ENCODE measurements at places on chromosomes 4 and X.

GRCh38 chrX:106731590-106731989, 5.1 kb downstream of the RNF128 start:
- no peak for DNase-seq

GRCh38 chr4:27066591-27066990, 205.9 kb downstream of the STIM2 start:
- no peak for DNase-seq

DNA sequence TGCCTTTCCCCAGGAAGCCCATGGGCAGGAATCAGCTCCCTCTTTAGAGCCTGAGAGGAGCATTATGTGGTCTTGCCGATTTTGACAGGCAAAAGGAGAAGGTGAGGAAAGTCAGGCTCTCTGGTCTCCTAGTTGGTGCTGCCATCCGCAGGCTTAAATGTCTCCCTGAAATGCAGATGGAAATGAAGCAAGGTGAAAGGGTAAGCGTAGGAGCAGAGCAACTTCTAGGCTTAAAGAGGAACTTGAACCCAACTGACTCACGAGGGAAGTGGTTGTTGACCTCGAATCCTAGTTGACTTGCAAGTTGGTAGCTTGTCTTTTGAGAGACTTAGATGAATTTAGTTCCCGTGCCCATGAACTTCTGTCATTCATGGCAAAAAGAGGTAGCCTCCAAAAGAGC, 205.9 kb downstream of the PTTG2 start:
- no peak for DNase-seq

DNA sequence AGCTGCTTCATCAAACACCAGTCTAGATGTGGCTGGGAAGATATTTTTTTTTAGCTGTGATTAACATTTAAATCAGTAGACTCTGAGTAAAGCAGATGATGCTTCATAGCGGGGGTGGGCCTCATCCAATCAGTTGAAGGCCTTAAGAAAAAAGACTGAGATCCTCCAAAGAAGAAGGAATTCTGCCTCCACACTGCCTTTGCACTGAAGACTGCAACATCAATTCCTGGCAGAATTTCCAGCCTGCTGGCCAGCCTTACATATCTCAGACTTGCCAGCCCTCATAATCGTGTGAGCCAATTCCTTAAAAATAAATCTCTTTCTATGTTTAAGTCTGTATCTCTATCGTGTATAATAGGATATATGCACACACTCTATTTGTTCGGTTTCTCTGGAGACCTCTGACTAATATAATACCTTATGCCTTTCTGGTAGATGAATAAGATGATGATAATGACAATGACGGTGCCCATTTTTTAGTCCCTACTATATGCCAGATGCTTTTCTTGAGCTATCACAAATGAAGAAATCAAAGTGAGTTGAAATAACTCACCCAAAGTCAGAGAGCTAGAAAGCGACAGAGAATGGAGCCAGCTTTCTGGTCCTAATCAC, 66.1 kb upstream of the SOD3 start:
- no peak for DNase-seq

DNA sequence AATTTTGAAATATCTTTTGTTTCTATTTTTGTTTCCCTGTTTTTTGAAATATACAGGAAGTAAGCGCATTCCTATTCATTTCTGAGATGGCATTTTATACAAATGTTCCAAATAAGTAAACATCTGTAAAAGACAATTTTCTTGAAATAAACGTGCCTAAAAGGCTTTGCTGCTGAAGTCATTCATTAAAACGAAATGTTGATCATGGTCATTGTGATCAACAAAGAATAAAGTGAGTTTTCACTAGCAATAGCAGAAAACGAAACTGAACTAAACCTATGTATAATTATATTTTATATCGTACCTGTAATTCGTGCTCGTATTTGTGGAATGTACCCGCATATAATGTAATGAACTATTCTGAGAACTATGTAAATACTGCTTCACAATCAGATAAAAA, 221.2 kb downstream of the MGST2 start:
- DNase-seq: no peak

DNA sequence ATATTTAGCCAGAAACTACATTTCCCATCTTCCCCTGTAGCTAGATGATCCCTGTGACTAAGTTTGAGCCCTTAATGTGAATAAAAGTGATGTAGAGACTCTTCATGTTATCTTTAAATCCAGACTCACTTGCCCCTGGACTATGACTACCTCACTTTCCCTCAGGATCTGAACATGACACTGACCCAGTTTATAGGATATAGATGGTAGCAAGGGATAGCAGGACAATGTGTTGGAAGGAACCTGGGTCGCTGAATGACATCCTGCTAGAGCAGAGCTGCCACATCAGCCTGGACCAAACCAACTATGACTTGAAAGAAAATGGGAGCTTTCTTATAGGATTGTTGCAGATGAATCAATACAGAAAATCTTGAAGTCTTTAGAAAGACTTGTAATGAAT, 138.2 kb downstream of the PACRGL start:
- no peak for DNase-seq

DNA sequence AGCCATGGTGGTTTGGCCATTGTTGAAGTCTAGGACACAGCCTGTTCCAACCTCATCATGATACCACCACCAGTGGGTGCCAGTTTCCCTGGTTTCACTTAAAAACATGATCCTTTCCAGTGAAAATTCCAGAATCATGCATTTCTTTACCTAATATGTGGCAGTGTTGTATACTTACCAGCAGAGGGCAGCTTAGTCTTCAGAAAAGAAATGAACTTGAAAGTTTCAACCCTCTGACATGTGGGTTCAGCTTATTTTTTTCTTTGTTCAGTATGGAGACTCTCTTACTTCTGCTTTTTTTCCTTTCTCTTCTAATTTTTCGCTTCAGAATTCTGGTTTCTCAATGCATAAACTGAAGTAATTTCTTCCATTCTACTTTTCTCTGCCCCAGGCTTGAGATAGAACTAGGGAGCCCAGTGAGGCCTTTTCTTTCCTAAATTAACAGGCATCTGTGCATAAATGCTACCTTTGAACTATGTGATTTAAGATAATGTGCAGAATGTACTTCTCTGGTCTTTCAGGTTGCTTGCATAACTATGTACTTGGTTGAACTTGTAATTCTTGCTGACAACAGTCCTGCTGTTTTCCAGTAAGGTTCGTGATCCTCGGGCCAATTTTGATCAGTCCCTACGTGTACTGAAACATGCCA, 10.7 kb downstream of the LIAS start:
- peak; percentile 81 for DNase-seq

DNA sequence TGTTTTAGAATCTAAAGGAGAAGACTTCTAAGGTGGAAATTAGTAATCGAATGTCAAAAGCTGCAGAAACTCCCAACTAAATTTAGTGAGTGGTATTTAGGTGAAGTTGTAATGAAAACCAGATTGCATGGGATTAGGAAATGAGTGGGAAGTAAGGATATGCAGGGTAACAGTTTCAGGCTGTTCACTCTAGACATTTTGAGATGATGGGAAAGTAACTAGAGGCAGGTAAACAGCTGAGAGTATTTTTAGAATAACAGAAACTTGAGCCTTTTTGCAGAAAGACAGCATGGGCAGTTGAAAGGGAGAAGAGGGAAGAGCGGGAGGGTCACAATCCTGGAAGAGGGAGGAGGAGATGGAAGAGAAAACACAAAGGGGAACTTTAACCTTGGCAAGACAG, 12.7 kb downstream of the SPRY1 start:
- no peak for DNase-seq

DNA sequence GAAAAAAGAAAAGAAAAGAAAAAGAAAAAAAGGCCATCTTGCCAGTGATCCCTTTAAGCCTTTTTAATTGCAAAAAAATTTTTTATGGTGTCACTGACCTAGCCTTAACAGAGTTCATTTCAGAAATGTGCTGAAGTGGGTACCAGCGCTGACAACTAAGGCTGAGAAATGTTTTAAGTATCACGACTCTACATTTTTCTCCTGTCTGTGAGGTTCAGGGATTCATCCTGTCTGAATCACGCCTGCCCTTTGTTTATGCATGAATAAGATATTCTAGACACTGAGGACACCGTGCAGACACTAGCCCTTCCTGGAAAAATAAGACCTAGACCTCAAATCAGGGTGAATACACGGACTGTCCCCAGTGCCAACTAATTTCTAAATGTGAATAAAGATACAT, 154.4 kb upstream of the NOCT start:
- DNase-seq: no peak

Measured in glomerular endothelial cell (primary cell).